ENCODE measurements at places on chromosomes 3 and 15.

DNA sequence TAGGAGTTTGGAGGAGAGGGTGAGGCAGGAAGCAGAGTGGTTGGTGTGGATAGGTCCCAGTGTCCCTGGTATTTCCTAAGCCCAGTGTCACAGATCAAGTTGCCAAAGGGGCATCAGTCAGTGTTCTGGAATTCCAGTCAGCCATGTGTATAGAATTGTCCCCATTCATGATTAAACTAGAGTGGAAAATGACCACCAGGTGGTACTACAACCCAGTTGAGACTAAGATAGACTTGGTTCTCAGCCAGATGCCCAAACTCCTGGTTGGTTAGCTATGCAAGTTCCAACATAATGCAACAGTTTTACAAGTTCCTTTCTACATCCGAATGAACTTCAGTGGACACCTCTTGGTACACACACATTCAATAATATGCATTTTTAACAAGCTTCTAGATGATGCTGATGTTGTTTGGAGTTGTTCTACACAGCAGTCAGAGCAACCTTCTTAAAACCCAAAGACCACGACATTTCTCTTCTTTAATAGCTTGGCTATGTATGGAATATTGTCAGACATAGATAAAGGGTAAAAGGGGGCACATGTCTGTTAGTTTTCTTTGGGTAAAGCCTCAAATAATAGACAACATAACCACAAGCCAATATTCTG lies 8.4 kb upstream of the ATR start:
- DNase-seq, result peak; percentile 49

DNA sequence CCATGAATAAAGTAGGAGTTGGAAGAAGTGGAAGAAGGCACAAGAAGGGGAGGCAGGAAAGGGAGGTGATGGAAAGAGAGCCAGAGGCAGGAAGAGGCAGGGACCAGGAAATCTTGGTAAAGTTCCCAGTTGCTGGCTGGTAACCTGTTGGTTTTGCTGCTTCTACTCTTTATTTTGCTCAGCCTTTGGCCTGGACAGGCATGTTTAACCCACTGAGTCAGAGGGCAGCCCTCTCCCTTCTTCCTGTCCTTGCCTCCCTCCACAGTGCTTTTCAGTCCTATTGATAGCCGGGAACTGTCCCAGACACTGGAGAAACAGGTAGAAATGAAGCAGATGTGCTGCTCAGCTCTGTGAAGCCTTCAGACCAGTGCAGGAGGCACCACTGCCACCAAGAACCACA lies 43.4 kb upstream of the APEH start:
- no peak for DNase-seq

GRCh38 chr3:122103821-122104514 lies 48.8 kb downstream of the CD86 start:
- no peak for DNase-seq

DNA sequence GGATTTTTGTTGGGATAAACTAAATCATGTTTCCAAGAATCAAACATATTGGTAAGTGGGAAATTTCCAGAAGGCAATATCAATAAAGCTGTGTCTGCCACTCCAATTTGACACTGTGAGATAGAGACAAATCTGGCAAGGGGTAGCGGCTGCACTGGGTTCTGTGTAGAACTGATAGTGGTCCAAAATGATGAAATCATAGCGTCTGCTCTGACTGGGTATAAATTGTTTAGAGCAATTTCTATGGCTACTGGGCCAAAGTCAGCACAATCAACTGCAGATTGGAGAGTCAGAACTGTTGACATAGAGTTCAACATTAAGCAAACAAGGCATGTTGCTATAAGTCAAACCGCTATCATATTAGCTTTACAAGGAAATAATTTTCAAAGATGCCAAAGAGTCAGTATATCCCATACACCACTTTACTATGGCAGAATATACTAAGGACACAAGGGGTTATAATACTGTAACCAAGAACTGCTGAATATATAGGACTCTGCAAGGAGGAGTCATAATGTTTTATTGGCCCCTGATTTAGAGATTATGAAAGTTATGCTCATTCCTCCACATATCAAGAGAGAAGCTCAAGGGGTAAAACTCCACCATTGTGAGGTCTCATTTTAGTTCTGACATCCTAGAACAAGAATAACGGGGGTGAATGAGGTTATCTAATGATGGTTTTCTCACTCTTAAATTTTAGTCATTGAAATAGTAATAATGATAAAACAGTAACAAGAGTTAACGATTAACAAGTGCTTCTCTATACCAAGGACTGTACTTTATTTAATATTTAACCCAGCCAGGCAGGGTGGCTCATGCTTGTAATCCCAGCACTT lies 309.7 kb upstream of the GADL1 start:
- no peak for DNase-seq

DNA sequence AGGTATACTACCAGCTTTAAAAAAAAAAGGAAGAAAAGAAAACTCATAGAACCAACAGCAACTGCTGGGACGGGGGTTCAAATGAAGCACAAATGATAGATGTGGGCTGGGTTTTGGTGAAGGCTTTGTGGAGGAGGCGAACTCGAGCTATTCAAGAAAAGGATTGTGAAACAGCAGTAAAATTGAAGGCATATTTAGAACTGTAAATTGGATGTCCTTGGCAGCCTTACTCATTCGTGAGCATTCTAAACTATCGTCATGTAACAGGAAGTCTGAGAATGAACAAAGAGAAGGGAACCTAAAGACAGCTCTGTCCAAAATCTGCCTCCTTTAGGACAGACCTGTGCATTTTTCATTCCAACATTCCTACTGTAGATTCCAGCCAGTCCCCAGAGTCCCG lies 97.8 kb downstream of the LARS2 start:
- DNase-seq, result no peak

DNA sequence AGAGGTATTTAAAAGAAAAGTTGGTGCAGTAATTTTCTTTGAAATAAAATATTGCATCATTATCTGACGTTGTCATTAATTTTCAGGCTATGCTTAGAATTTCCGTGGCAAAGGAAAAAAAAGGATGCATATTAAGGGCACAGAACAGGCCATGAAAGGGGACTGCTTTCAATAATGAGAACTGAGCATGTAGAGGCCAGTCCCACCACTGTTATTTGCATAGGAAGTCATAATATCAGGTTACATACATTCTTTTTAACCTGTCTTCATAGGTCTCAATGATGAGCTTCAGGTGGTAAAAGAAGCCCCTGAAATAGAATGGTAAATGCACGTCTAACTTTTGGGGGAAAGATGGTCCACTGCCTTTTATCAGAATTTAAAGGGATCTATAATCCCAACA lies 272.1 kb upstream of the ALCAM start:
- no peak for DNase-seq

DNA sequence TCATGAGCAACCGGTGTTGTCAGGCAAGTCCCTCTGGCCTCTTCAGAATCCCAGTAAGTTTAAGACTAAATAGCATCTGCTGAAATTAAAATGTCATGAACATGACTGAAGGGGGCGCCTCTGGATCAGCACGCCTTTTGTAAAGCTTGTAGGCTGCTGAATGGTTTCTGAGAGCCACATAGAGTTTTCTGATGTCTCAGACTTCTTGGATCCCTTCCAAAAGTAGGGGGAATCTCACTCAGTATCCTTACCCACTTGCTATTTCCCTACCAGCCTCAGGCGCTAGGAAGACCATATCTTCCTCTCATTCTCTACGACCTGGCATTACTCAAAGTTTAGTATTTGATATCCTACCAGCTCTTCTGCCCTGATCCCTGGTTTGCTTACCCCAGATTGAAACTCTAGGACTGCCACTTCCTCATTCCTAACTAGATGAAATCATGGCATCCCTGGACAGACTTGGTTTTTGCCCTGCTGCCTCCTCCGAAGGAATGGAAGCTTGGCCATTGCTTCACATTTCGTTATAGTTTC lies 62.7 kb upstream of the CD47 start:
- DNase-seq, result peak; percentile 53

DNA sequence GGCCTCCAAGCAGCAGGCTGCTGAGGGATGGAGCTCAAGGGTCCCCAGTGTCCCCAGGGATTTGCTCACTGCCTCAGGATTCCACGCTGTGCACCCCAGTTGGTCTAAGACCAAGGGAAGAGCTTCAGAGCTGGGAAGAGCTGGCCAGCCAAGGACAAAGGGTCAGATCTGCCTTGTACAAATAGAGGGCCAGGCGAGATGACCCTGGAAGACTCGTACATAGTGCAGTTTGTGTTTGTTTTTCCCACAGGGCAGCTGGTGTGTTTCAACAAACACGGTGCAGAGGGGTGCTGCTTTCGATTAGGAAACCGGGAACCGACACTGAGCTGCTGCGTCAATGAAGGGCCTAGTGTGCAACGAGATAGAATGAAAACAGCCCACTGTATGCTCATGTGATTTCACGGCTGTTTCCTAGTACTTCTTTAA lies 56.1 kb upstream of the TRPM1 start:
- DNase-seq, result no peak

- no peak for DNase-seq
These were observed 2.8 kb upstream of the ABHD2 start for GRCh38 chr15:89085289-89085926.

GRCh38 chr3:125072749-125073389 lies 17.1 kb upstream of the HEG1 start:
- DNase-seq, result no peak

DNA sequence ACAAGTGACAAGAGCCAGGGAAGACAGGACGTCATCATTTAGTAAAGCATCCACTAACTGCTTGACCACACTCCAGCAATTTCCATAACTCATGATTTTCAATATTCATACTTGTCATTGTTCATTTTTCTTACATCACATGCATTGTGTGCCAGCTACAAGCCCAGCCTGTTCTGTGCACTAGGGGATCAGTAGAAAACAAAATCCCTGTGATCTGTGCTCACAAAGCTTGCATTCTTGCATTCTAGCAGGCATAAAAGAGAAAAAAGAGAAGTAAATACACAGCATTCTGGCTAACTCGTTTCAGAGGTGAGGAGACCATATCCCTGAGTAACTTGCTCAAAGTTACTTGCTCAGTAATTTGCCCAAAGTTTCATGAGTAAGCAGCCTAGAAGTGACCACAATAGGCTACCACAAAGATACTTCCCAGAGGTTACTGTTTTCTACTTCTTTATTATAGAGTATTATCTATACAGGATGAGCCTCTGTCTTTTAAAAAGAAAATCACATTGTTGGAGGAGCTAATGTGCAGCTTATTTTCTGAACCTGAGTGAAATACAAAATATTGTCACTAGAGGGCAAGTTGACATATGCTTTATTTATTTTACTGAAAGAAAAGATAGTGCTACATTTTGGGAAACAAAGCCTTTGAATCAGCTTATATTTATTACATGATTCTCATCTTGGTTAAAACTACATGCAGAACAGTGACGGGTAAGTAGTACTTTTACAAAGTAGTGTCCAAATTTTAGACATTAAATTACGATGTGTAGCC lies 701.4 kb upstream of the LMCD1 start:
- DNase-seq, result no peak

- no peak for DNase-seq
These were observed 11.5 kb upstream of the MLF1 start for GRCh38 chr3:158559504-158559903.

DNA sequence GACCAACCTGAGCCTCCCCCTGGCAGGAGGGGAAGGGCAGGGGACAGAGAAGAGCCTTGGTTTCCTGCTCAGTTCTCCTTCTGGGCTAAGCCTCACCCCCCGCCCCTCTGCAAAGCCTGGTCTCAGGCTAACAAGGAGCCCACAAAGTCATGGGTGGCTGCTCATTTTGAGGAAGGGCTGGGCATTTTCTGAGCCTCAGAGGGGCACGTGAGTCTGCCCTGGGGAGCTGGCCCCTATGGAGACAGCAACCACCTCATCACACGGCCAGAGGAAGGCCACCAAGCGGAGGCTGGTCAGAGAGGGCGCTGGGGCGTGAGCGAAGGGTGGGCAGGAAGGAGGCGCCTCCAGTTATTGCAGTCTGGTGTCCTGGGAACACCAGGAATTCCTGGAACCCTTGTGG lies 18.7 kb downstream of the ABTB1 start:
- no peak for DNase-seq

DNA sequence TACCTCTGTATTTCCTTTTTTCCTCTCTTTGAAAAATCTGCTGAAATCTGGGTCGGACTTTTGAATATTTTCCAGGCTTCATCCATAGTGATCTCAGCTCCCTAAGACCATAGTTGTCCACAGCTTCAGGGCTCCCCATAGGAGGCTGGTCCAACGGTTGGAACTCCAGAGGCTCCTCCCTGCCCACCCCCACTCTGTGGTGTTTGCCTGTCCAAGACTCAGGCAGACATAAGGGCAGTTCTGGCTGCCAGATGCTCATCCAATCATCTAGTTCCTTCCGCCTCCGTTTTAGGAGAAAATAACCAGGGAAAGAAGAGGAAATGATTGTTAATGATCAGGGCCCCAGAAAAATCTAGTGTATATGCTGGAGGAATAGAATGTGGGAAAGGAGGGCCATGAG lies 27.9 kb upstream of the PRTG start:
- DNase-seq, result no peak

GRCh38 chr15:32106401-32107381 lies 76.4 kb downstream of the CHRNA7 start:
- no peak for DNase-seq

GRCh38 chr15:47517737-47518136 lies 199.6 kb upstream of the SEMA6D start:
- peak; percentile 12 for DNase-seq

DNA sequence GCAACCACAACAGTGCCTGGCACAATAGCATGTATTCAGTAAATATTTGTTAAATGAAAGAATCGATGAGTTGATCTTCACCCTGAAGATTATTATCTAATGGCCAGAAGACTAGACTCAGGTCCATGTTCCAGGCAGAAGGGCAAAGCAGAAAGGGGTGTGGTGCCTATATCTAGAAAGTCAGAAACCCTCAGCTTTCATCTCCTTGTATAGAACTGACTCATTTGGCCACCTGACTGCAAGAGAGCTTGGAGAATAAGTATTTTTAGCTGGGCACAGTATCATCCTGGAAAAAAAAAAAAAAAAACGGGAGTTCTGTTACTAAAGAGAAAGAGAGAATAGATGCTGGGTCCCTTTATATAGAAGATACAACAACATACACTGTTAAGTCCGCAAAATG lies 69.7 kb upstream of the SPRED1 start:
- DNase-seq, result no peak

DNA sequence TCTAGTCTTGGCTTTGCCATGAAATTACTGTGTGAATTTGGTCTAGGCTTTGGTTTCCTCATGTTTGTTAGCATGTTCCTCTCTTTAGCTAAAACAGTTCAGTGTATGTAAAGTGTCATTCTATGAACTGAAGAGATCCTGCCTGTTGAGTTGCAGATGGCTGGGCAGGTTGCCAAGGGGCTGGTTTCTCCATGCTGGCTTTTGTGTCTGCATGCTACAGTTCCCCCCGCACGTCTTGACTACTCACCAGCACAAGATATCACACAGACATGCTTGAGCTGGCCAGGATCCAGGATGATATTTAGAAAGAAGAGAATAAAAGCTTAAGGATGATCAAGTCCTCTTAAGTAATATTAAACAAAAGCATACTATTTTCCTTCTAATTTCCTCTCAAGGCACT lies 90.2 kb downstream of the CERS3 start:
- peak; percentile 97 for DNase-seq

Data from HL-60 (cell line).